Psoas muscle (tissue), 8 donors: ENCODE measurements at places on chromosomes 13 and 19. TPM values are rescaled to one million over a fixed set of nuclear protein-coding genes. Genes with fewer than 3 reads are reported as not detected.

The SYNE4 gene
- polyA plus RNA-seq: 0.21 TPM

The CBLC gene
- polyA plus RNA-seq: not detected

The RASL11A gene
- 2.3 TPM for polyA plus RNA-seq

GRCh38 chr13:46516599-46517338, 36.2 kb upstream of the LRCH1 start:
- no peak for DNase-seq

GRCh38 chr19:6573350-6573749, 17.6 kb downstream of the CD70 start:
- no peak for DNase-seq

- no peak for DNase-seq
Observed at GRCh38 chr19:54252845-54253244, 4.2 kb downstream of the LILRB5 start.

DNA sequence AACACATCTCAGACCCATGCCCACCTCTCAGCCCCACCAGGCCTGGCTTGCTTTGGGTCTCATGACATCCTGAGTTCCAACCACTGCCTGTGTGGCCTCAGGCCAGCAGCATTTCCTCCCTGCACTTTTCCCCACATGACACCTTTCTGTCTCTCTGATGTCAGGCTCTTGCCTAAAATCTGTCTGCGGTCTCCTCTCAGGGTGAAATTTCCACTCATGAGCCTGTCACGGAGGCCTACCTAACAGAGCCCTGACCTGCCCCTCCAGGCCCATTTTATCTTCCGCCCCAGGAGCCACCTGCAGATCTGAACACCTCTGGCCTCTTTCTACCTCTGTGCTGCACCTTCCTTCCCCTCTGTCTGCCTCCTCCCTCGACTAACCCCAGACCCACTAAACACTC, 93.5 kb downstream of the ZDHHC20 start:
- DNase-seq: no peak

DNA sequence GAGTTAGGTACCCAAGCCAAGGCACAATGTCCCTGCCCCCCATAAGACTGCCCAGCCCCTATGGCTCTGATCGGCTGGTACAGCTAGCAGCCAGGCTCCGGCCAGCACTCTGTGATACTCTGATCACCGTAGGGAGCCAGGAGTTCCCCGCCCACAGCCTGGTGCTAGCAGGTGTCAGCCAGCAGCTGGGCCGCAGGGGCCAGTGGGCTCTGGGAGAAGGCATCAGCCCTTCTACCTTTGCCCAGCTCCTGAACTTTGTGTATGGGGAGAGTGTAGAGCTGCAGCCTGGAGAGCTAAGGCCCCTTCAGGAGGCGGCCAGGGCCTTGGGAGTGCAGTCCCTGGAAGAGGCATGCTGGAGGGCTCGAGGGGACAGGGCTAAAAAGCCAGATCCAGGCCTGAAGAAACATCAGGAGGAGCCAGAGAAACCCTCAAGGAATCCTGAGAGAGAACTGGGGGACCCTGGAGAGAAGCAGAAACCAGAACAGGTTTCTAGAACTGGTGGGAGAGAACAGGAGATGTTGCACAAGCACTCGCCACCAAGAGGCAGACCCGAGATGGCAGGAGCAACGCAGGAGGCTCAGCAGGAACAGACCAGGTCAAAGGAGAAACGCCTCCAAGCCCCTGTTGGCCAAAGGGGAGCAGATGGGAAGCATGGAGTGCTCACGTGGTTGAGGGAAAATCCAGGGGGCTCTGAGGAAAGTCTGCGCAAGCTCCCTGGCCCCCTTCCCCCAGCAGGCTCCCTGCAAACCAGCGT, 3.0 kb upstream of the KMT2B start:
- DNase-seq: no peak

GRCh38 chr13:23289917-23290357, 109.2 kb downstream of the SGCG start:
- no peak for DNase-seq

GRCh38 chr13:109655611-109656010, 130.8 kb downstream of the IRS2 start:
- DNase-seq: no peak
